ENCODE measurements at places on chromosomes 1 and 21.

GRCh38 chr1:211577277-211577818, 1.6 kb downstream of the SLC30A1 start:
- no peak for DNase-seq

GRCh38 chr21:22083899-22084298, 1085.7 kb downstream of the NCAM2 start:
- no peak for DNase-seq

- DNase-seq, result no peak
Observed at GRCh38 chr1:25640646-25641328, 24.2 kb downstream of the MAN1C1 start.

DNA sequence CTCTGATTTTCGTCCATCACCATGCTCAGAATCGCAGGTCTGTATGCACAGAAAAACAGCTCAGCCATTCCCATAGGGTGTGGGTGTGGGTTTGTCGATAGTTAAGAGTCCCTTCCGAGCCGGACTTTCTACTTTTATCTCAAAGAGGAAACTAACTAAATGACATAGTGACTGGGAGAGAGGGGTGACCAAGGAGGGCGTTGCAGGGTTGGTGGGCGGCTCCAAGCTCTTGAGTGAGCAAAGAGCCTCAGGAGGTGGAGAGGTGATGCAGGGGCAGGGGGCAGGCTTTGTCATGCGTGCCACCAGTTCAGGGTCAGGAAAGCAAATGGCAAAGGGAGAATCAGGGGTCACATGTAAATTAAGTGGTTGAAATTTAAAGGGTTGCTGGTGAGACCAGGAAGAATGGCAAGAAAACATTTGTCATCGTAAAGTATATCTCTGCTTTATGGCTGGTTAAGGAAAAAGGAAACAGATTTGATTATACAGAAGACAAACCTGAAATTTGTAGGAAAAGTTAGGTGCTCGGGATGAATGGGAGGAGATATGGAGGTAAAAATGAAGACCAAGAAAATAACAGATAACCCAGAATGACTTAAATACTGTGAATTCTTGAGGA, 249.0 kb downstream of the SETD4 start:
- DNase-seq, result no peak

DNA sequence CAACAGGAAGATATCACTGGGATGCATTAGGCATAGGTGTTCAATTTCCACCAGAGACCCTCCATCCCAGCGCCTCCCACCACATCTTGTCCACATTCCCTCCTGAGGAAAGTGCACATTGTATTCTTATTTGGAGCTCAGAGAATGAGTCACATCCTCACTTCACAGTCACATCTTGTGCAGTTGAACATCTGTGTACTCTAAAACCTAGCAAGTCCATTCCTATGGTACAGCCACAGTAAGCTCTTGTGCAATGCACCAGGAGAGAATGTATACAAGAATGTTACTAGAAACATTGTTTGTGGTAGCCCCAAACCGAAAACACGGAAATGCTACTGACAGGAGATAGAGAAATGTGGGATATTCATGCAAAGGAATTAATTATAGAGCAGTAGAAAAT, 1.6 kb upstream of the KDF1 start:
- DNase-seq, result no peak

GRCh38 chr1:25478633-25479032, 47.9 kb downstream of the MACO1 start:
- no peak for DNase-seq

DNA sequence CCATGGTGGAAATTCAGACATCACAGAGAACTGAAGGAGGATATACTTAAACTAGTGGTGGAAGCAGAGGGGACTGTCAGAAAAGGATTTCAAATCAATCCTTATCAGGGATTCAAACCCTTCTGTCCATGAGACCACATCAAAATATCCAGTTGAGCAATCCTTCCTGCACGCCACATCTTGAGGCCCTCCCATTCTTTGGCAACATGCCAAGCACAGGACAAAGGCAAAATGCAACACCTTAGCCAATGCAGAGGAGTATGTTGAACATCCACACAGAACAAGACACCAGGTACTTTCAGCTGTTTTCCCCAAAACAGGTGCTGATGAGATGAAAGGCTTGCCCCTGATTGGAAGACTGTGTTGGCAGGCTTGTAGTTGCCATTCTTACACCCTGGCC, 81.8 kb upstream of the PLXNA2 start:
- DNase-seq, result no peak

DNA sequence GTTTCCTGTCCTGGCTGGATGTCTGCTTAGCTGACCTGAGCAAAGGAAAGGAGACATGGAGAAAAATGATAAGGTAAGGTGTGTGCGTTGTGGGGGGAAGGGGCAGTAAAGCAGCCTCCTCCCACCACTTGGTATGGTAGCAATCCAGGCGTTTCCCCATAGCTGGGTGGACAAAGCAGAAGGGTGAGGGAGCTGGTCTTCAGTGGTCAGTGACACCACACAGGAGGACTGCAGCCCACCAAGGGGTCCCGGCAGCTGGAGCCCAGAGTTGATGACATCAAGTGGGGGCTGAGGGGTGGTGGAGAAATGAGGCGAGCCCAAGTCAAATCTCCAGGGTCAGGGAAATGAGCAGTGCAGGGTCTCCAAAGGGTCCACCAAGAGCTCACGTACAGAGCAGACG, 69.3 kb upstream of the LRRN2 start:
- no peak for DNase-seq

DNA sequence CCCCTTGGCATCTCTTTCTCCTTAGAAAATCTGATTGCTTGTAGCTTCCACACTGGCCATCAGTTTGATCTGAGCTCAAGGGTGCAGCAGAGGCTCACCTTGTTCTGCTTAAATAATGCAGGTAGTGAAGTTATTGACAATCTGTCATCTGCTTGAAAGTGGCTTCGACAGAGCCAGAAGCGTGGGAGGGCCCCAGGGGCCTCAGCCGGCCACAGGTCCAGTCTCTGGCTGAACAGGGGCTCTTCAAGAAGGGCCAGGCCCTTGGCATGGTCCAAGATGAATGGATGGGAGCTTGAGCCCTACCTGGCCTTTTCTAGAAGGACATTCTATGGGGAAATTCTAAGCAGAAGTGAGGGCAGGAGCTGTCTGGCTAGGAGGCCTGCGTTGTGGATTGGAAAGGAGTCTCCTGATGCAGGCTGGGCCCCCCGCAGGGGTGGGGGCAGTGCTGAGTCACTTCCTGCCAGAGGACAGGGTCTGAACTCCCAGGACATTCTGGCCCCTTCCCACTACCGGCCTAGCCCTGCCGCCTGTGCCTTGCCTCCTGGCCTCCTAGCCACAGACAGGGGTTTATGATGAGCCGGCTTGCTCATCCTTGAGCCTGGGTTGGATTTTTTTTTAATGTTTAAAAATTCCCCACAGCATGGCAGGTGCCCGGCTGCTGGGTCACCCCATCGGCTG, 162.3 kb upstream of the VAMP3 start:
- DNase-seq, result no peak

GRCh38 chr1:200379940-200380588, 29.8 kb downstream of the ZNF281 start:
- no peak for DNase-seq

DNA sequence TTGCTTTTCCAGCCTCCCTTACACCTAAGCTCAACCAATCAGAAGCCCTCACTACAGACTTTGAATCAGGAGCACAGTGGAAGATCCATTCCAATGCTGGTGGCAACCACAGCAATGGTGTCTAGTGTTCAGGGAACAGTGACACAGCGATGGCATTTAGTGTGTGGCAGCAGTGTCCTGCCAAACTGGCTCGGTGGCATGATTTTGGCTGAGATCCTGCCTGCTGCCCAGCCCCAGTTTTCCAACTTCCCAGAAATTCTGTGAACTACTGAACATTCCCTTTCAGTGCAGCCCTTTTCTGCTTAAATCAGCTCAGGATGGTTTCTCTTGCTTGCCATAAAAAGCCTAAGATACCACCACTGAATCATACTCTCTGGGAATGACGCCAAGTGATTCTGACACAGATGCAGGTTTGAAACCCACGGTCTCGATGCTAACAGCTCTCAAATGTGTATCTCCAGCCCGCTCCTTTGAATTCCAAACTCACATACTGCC, 8.8 kb downstream of the ASAP3 start:
- no peak for DNase-seq

GRCh38 chr1:77824694-77825093, 45.2 kb downstream of the MIGA1 start:
- no peak for DNase-seq

GRCh38 chr1:51776408-51776807, 102.1 kb downstream of the NRDC start:
- DNase-seq, result no peak

GRCh38 chr1:2044510-2045319, 5.5 kb upstream of the PRKCZ start:
- DNase-seq, result peak; percentile 45

GRCh38 chr1:232725305-232726047, 79.7 kb upstream of the MAP10 start:
- DNase-seq, result no peak

DNA sequence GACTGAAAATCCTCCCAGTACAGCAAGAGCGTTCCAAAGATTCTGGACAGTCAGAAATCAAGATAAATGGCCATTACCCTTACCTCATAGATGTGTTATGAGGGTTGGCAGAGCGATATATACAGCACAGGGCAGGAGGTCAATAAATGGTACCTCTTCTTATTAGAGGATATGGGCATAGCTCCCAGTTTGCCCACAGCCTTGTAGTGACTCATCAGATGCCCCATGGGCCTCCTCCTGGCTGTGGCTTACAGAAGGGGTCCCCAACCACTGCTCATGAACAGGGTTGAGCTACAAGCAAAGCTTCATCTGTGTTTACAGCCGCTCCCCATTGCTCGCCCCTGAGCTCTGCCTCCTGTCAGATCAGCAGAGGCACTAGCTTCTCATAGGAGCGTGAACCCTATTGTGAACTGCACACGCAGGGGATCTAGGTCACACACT, 7.3 kb upstream of the IFNGR2 start:
- DNase-seq, result no peak

DNA sequence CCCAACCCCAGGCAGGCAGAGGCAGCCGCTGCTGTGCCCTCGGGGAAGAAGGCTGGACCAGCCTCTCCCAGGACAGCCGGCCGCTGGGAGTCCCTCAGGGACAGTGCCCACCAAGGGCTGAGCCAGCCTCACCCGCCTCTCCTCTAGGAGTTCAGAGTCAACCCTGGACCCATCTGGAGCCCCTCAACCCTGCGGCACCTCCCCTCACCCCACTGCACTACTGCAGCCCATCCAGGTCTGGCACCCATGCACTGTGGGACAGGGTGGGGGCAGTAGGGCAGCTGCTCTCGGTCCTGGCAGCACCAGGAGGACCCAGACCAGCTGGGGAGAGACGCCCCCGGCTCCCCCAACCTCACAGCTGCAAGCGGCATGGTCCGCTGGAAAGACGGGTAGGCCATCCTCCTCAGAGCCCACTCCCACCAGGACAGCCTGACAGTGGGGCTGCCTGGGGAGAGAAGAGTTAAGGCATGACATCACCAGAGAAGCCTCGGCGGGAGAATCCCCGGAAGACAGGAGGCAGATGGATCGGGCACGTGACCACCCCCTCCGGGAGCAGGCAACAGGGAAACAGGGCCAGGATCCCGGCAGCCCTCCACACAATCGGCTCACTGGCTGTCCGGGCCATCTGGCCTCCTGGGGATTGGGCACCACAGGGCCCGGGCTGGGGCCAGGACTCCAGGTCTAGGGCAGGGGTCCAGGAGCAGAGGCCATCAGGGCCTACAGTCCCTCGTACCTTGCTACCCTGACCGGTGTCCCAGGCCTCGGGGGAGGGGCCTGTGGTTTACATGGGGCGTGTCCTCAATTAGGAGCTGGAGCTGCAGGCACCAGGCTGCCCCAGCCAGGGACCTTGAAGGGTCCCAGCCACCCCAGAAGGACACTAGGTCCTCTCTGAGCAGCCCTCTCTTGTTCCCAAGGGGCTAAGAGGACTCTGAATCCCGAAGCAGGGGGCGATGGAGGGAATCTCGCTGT, 3.1 kb downstream of the ACAP3 start:
- peak; percentile 94 for DNase-seq

DNA sequence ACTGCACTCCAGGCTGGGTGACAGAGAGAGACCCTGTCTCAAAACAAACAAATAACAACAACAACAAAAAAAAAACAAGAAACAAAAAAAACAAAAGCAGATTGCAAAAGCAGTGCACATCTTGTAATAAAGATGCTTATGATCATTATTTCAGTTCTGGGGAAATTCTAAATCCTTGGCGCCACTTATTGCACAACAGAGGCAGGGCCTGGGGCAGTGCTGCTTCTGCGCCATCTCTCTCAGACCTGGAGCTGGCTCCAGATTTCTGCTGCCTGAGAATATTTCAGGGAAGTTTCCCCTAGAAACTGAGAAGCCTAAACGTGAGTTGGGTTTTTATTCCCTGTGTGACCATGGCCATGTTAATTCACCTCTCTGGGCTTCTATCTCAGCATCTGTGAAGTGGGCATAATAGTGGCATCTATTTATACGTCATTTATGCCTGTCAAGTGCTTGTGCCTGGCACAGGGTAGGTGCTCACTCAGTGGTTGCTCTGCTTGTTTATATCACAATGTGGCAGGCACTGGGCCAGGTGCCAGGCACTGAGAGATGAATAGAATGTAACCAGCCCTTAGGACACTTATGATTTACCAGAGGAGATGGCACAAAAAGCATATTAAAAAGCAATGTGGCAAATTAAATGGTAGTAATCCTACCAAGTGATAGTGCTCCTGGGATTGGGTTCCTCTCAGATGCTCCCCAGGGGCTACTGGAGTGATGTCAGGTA, 67.9 kb downstream of the MDM4 start:
- peak; percentile 60 for DNase-seq

DNA sequence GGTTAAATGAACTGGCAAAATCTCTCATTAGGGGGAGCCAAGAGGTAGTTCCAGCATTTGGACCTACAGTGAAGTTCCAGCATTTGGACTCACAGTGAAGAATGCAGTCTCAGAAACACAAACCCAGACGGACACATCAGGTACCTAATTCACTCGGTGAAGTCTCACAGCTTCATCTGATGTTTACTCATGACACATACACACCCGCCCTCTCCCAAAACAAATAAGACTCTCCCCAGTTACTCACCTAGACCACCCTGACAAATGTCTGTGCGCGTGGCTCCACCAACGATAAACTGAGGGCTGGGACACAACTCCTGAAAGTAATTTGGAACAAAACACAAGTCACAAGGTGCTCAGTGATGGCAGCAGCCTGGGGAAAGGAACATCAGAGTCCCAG, 11.4 kb downstream of the CAPN8 start:
- no peak for DNase-seq

GRCh38 chr1:11764115-11764514, 2.1 kb downstream of the C1orf167 start:
- DNase-seq, result no peak

DNA sequence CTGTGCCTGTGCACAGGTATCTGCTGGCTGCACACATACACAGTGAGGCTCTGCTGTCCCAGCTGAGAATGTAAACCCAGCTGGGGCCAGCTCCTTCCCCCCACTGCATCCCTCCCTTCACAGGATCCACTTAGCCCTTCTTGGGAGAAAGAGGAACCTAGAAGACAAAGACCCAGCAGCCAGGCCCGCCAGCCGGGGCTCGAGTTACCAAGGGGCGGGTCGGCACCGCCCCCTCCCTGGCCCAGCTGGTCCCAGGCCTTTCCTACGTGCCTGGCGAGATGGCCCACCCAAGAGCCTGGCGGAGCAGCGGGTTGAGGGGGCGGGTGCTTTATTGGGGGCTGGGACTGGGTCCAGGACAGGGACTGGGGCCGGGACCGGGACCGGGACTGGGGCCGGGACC, 2.1 kb downstream of the SH3BGRL3 start:
- DNase-seq, result no peak

- no peak for DNase-seq
Observed at GRCh38 chr21:17462276-17462981, 50.4 kb upstream of the CXADR start.
